ENCODE measurements at places on chromosomes 3 and 15.

DNA sequence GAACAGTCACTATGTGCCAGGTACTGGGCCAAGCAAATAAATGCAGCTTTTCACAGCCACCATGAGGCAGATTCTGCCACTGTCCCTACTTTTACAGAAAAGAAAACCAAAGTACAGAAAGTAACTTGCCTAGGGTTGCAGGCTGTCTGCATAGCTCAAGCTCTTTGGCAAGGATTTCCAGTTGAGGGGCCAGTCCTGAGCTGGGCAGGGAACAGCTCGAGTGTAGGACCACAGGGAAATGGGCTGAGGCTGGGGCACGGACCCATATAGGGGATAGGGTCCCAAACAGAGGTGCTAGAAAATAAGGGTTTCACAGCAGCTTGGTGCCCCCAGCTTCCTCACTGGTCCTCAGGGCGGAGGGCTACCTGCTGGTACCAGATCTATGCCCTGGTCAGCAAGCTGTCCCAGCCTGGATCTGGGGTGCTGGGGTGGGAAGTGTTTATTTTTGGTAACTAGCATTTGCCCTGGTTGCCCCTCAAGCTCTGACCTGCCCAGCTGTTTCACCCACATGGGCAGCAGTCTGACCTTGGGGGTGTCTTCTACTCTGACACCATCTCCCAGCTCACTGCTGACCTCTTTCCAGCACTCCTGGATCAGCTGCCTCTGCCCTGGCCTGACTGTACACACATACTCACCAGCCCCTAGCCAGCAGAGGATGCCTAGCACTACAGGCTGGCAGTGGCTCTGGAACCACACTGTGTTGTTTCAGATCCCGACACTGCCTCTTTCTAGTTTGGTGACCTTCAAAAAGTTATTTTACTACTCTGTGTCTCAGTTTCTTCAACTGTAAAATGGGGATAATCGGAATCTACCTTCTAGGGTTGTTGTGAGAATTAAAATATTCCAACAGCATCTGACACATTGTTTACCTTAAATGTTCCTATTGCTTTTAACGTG, 16.2 kb downstream of the MRAS start:
- no peak for DNase-seq

DNA sequence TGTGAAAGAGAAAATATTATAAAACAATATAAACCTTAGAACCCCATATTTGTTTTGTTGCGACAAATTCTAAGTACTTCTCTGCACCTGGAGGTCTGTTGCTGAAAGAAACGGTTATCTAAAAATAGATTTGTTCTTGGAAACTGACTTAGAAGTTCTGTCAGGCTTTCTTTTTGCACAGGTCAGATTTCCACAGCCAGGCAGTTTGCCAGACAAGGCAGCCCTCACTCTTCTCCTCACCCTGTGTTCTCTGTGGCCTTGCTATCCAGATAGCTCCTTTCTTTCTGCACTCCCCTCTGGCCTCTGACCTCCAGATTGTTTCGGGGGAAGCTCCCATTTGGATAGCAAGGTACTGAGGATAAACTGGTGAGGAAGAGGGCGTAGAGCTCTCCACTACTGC, 413.3 kb upstream of the ONECUT1 start:
- no peak for DNase-seq

DNA sequence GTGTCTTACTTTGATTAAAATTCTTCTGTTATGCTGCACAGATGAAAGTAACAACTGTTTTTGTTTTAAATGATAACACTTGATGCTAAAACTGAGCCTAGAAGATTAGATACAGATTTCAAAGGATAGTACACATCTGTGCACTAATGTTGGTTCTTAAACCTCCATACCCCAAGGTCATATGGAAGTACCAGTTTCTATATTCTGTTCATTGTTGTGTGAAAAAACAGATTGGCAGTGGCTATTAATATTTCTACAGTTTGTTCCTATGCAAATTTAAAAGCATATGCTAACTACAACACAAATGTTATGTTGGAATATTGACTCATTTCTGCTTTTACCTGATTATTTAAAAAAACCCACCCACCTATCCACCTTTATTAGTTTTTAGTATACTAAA, 32.0 kb upstream of the GBE1 start:
- no peak for DNase-seq

DNA sequence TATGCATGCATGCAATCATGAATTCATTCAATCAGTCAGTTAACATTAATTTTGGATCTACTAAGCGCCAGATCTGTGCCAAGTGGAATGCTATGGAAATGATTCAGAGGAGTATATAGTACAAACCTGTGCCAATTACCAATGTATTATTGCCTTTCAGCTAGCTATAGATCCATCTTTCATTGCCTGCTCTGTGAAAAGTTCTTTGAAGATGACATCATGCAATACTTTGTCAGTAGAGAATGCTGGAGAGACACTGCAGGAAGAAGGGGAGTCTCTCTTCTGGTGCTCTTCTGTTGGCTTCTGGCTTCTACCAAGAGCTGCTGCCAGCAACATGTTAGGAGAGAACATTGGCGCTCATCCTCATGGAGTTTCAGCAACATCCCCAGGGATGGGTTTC, 81.0 kb upstream of the LMCD1 start:
- DNase-seq: no peak

GRCh38 chr15:59892985-59893384, 111.1 kb upstream of the FOXB1 start:
- no peak for DNase-seq

- DNase-seq: no peak
Observed at GRCh38 chr3:157201648-157202278, 41.8 kb upstream of the CCNL1 start.

- DNase-seq: no peak
Observed at GRCh38 chr3:162492446-162493081, 996.0 kb downstream of the OTOL1 start.

GRCh38 chr3:73500321-73500720, 124.4 kb downstream of the PDZRN3 start:
- DNase-seq: no peak

GRCh38 chr3:97835761-97836160, 13.9 kb downstream of the CRYBG3 start:
- DNase-seq: no peak

GRCh38 chr3:126152458-126152857, 27.9 kb downstream of the ALDH1L1 start:
- DNase-seq: no peak

DNA sequence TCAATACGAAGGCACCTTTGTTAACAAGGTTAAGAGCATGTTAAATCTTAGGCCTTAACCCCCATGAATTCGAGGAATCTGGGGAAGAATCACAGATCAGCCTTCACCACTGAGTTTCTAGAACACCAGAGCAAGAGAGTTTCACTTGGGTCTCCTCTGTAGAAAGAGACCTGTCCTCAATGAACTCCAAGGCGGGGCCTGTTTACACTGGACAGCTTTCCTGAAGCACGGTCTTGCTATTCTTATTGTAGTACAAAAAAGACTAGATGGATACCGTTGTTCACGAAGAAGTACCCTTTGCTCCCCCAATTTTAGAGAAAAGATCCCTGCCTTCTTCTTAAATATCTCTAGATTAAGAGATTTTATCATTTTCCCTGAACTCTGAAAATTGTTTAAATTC, 64.9 kb downstream of the USF3 start:
- DNase-seq: no peak

GRCh38 chr3:195860456-195860855, 47.9 kb downstream of the TNK2 start:
- DNase-seq: no peak

DNA sequence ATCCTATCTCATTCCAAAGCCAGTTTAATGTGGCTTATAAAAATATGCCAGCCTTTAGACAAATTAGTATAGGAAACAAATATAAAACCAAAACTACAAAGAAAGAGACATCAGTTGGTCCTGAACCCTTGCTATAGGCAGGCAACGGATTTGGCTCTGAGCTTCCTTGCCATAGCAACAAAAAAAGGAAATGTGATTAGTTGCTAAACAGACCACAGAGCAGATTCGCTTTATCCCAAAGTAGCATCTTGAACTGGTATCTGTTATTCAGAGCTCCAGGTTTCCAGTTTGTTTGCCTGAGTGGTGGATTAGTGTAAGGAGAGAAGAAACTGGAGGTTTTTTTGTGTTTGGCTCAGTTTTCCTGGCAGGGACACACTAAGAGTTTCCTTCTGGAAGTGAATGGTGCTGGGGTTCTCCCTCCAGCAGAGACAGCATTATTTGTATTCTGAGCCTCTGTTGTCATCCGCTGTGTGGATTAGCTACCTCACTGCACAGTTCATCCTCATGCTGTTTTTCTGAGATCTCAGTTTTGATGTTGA, 44.1 kb downstream of the CHST2 start:
- no peak for DNase-seq

- DNase-seq: no peak
Observed at GRCh38 chr3:44419116-44419922, 58.2 kb downstream of the ZNF445 start.

GRCh38 chr3:103499132-103499900, 1064.5 kb downstream of the ZPLD1 start:
- DNase-seq: no peak

GRCh38 chr3:89306540-89306939, 199.1 kb downstream of the EPHA3 start:
- DNase-seq: no peak

- DNase-seq: no peak
Observed at GRCh38 chr15:40695469-40695890, 506 bp downstream of the RAD51 start.

DNA sequence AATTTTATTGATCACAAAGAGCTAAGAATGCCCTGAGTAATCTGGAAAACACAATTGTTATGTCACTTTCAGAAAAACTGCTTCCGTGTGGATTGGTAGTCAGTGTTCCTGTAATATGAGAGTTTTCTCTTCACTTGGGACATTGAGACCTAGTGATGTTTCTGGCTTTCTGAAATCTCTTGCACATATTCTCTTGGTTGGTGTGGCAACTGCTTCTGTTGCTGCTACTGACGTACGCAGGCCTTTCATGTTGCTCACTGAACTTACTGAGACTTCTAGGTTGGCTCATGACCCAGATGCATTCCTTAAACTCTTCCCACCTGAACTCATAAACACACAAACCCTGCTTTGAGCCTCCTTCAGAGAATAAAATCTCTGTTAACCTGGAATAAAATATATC, 175.0 kb upstream of the PFN2 start:
- DNase-seq: no peak

GRCh38 chr3:44680921-44681455, 31.5 kb upstream of the ZNF502 start:
- DNase-seq: no peak

DNA sequence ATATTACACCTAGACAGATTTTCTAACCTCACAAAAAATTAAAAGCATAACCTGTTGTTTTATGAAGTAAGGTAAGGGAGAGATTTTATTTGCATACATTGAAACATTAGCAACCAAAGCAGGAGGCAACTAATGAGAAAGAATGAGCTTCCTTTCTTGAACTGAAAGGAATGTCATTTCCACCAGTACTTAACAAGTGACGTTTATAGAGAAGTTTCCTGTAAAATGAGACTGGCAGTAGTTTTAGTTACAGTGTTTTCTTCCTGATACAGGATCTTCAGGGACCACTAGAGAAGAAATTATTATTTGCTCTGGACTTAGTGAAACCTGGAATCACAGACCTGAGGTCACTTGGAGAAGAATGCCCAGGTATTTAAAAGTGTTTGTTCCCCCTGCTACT, 27.4 kb upstream of the FRMD5 start:
- DNase-seq: no peak

DNA sequence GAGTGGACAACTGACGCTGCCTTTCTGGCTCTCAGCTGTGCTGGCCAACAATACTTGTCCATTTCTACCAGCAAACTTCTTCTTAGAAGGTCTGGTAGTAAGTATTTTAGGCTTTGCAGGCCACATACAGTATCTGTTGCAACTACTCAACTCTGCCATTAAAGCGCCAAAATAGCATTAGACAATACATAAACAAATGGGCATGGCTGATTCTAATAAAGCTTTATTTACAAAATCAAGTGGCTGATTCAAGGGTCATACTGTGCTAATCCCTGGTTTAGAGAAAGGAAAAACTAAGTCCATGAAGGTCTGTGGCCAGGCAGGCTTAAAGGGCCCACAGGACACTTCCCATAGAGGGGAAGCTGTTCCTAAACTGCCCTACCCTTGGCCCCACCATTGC, 26.3 kb upstream of the TPM1 start:
- DNase-seq: no peak

- no peak for DNase-seq
Observed at GRCh38 chr15:68188647-68189046, 16.5 kb downstream of the CALML4 start.

DNA sequence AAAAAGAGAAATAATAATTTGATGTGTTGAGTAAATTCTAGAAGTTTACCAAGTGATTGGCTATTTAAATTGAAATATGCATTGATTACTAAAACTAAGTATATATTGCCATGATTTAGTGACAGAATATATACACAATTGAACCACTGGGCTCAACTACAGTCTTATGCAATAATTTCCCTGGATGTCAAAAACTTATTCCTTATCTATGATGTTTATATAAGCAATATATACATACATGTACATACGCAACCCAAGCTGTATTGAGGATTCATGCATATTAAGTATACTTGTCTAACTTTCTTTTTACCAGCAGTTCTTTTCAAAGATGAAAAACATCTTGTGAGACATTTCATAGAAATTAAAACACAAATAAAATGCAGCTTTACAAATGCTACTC, 165.8 kb downstream of the ZIC4 start:
- no peak for DNase-seq

GRCh38 chr3:12230406-12230805, 58.5 kb upstream of the PPARG start:
- DNase-seq: no peak

DNA sequence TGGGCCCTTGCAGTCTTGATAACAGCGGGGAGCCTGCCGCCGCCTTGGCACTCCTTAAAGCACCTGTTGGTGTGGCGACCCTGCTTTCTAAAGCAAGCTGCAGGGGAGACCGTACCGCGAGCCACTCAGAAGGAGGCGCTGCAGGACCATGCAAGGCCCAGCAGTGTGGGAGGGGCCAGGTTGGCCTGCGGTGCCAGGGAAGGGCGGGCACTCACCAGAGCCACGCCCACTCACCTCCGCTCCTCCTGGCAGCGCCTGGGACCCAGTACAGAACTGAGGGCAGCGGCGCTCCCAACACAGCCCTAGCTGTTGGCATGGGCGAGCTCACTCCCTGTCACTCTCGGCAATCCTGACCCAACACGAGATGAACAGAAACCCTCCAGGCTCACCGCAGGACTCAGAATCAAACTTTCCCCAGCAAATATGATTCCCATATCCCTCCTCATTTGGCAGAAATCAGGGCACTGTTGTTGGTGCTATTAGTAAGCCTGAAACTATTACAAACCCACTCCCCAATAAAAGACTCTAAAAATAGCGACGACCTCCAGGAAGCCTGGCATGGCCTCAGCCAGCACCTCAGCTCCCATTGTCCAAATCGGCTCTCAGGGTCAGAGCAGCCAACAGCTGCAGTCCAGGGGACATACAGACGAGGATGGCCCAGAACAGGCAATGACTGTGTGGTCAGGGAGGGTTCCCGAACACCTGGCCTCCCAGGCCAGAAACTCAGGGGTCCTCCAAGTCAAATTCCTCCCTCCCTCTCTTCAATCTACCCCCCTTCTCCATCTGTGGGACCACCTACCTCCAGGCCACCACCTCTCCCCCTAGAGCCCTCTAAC, 77.2 kb downstream of the TBC1D2B start:
- no peak for DNase-seq

- DNase-seq: no peak
Observed at GRCh38 chr3:69088063-69088462, 3.3 kb downstream of the ARL6IP5 start.

All from anterior cingulate cortex (tissue), 58 donors.